Myocyte (in vitro differentiated cells): ENCODE measurements at places on chromosomes 5 and 9.

GRCh38 chr9:130789747-130790672 lies 45.0 kb upstream of the ABL1 start:
- DNase-seq, result no peak

GRCh38 chr5:175745210-175745609 lies 87.3 kb downstream of the HRH2 start:
- DNase-seq, result no peak

GRCh38 chr9:13960011-13960765 lies 353.8 kb downstream of the NFIB start:
- no peak for DNase-seq

DNA sequence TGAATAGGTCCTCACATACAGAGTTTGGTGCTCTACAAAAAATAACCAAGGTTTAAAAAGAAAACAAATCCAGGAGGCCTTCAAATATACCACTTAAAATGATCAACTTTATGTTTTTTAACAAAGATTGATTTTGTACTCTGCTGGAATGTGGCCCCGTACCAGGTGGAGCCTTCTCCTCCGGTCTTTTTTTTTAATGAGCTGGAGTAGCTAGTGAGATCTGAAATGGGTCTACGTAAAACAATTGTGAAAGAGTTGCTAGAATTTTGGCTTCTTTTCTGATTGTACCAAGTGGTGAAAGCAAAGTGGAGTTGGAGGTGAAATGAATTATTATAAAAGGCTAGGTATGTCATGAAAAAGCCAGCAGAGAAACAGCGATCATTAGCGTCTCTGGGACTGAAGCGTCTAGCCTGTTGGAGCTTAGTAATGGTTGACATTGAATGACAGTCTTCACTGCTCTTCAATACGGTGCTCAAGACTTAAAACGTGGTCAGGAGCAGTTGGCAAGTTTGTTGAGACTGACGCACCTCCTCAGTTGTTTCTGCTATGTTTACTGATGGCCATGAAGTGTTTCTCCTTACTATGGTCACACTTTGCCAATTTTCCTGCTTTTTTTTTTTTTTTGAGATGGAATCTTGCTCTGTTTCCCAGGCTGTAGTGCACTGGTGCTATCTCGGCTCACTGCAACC lies 84.4 kb downstream of the DAPK1 start:
- DNase-seq, result no peak

- DNase-seq, result peak; percentile 21
These were observed 265.2 kb downstream of the MAT2B start for GRCh38 chr5:163770625-163771024.

- DNase-seq, result no peak
These were observed 13.9 kb upstream of the ANXA6 start for GRCh38 chr5:151171529-151171928.

GRCh38 chr5:37837414-37838032 lies 2.3 kb downstream of the GDNF start:
- peak; percentile 86 for DNase-seq

DNA sequence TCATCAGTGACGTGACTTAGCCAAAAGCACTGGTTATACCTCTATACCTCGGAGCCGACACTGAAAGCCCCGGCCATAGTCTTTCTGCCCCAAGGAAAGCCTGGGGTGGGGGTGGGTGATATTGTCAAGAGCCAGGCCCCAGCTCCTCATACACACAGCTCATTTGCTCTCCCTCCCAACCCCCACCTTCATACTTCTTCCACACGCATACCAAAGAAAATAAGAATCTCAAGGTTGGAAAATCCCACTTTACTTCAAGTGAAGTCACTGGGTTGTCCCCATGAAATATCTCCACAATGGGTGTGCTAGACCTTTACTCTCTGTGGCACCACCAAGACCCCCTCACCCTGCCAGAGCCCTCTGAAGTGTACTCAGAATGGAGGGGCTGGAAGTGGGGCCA lies 27.1 kb upstream of the MGAT1 start:
- no peak for DNase-seq

DNA sequence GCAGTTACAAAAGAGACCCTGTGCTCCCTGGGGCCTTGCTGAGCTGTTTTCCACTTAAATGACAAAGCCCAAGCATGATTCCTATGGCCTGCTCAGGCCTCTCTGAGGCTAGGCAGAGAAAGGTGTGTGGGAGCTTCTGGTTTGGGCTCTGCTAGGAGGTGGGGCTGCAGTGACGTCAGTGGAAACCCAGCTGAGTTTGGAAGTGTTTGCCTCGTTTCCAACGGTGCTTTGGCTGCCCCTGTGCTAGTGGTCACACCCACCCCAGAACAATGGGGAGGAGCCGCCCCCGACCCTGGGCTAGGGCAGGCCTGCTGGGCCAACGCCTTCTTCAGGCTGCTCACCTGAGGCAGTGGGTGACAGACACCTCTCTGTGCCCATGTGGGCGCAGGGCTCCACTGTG lies 10.4 kb downstream of the ANGPTL2 start:
- DNase-seq, result no peak

- no peak for DNase-seq
These were observed 28.0 kb downstream of the OSTF1 start for GRCh38 chr9:75116306-75116705.

- DNase-seq, result no peak
These were observed 233.7 kb upstream of the MSX2 start for GRCh38 chr5:174490728-174491127.

GRCh38 chr5:112929336-112930081 lies 7.5 kb upstream of the REEP5 start:
- peak; percentile 34 for DNase-seq

GRCh38 chr5:97208714-97209113 lies 25.7 kb upstream of the RIOK2 start:
- DNase-seq, result no peak

DNA sequence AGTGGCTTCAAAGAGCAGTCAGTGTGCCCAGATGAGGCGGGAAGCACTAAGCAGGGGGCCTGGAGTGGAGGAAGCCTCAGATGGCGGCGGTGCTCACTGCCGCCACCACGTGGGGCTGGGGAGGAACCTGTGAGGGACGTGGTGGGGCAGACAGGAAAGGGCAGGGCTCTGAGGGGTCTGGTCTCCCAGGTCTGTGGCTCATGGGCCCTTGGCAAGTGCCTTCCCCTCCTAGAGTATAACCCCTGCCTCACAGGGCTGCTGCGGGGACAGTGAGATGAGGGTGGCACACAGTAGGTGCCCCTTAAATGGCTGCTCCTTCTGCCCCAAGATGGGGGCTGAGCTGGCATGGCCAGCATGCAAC lies 26.6 kb downstream of the NR5A1 start:
- DNase-seq, result no peak

GRCh38 chr5:87054821-87055220 lies 212.9 kb upstream of the RASA1 start:
- no peak for DNase-seq

DNA sequence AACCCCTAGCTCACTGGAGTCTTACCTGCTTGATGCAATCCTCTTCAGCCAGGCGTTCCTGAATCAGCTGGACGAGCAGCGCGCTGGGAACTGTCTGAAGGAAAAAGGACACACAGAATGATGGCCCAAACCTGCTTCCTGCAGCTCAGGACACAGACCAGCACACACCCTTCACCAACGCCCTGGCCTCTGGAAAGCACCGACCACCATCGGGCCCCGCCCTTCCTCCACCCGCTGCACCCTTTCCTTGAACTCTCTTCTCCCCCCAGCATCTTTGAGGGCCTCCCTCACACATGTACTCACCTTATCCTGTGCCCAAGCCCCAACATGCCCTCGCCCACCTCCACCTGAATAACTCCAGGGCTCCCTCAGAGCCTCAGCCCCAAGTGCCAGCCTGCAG lies 23.3 kb downstream of the AK8 start:
- DNase-seq, result no peak
